Effector CD4-positive, alpha-beta T cell (primary cell): ENCODE measurements at places on chromosomes 6 and 20.

DNA sequence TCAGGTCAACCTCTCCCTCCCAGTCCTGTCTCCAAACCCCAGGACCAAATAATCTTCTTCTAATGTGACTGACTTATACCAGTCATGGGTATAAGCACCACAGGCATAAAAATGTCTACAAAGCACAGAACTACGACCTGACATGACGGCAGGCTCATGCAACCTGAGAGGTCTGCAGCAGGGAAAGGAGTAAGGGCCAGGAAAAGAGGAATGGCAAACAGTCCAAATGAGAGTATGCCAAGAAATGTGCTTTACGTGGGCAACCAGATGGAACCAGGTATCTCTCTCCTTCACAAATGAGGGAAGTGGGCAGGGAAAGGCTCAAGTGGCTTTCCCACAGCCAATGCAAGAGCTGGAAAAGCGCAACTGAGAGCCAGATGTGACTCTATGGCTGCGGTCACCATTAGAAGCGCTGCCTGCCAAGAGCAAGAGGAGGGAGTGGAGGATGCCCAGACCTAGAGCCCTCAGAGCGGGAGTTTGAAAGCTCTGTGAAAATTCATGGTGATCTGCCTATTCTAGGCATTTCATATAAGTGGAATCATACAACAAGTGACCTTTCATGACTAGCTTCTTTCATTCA, 6.0 kb downstream of the APMAP start:
- no peak for DNase-seq

- DNase-seq: no peak
Observed at GRCh38 chr20:33007376-33008335, at the start of gene BPIFB2. TSS of gene BPIFB2 (plus strand) at chr20:33007704. CDS start at chr20:33008575, 871 bp downstream.

GRCh38 chr6:579339-579738, 77.6 kb downstream of the HUS1B start:
- DNase-seq: no peak

GRCh38 chr20:44572551-44573500, 9.6 kb upstream of the PKIG start:
- no peak for DNase-seq

DNA sequence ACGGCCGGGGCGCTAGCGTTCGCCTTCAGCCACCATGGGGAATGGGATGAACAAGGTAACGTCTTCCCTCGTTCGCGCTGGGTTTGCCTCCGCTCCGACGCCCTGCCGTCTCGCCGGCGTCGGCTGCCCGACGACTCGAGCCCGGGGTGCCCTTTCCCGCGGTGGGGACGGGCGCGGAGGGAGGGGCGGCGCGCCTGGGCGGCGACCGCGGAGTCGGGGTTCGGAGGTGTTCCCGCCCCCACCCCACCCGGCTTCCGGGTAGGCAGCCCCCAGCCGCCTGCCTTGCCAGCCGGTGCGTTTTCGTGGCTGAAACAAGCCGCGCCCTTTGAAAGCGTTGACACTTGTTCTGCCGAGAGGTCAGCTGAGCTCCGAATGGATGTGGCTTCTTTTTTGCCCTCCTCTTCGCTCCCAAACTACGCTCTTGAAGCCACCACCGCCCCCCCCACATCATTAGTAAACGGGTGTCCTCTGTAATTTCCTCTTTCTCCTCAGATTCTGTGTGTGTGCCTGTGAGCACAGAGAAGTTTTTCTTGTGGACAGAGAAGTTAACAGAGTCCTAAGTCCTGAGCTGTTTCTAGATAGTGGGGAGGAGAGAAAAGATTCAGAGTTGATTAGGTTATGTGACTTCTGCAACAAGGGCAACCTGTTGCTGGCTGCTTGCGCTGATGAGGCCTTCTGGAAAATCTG, 362 bp downstream of the DUSP22 start:
- DNase-seq: peak; percentile 72

- no peak for DNase-seq
Observed at GRCh38 chr20:54668271-54669039, 193.1 kb downstream of the DOK5 start.

GRCh38 chr6:157094038-157094437, 229.3 kb downstream of the TMEM242 start:
- no peak for DNase-seq

DNA sequence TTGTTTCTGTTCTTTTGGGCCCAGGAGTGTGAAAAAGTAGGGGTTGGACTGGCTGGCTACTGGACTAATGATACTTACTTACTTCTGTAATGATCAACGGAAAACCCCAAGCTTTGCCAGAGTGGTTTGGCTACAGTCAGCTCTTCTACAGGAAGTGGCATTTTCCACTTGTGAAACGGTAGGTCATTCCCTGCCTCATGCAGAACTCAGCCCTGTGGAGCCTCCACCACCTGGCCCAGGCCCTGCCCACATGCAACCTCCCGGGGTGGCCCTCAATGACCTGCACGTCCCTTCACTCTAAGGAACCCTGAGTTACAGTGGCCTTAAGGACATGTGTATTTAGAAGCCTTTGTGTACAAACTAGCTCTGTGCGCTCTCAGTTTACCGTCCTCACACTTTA, 140.4 kb downstream of the DTNBP1 start:
- DNase-seq: no peak

GRCh38 chr6:144613859-144614258, 328.7 kb downstream of the UTRN start:
- DNase-seq: no peak

DNA sequence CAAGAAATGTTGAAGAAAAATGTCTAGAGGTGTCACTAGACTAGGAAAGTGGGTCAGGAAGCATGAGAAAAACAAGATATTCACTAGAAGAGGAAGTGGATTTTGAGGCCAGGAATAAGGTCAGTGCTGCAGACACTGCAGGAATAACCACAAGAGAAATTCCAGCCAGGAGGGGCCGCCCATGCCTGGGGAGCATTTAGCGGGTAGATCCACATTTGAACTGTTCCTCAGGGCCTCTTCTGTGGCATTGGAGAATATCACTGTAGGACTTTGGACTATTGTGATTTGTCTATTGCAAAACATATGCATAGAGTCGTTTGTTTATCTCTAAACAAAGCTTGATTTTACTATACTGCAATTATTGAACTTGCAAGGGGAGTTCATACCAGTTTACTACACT, 49.6 kb upstream of the CCDC28A start:
- DNase-seq: no peak

DNA sequence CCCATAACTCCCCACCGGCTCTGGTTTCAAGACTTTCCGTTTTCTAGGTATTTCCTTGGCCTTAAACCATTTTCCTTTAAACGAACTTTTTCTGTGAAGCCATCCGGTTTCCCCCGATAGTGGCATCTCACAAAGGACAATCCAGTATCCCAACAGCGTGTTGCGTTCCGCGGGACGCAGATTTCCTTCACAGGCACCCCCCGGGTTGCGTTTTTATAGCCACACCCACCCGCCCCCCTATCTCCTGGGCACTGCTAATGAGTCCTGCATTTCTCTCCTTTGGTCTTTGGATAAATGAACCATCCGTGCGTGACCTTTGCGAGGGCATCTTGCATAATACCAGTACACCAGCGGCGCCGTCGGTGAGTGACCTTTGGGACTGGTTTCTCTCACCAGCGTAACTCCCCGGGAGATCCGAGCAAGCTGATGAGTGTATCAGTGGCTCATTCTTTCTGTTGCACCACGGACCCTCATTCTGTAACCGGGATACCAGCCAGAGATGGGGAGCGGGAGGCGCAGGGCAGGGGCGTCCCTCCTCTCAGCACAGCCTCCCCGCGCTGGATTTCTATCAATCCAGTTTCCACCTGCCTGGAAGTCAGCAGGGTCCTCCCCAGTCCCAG, 586 bp upstream of the NQO2 start:
- peak; percentile 26 for DNase-seq

- no peak for DNase-seq
Observed at GRCh38 chr20:57065646-57066045, 200.8 kb downstream of the BMP7 start.

- DNase-seq: no peak
Observed at GRCh38 chr6:16633961-16634360, 127.3 kb downstream of the ATXN1 start.

DNA sequence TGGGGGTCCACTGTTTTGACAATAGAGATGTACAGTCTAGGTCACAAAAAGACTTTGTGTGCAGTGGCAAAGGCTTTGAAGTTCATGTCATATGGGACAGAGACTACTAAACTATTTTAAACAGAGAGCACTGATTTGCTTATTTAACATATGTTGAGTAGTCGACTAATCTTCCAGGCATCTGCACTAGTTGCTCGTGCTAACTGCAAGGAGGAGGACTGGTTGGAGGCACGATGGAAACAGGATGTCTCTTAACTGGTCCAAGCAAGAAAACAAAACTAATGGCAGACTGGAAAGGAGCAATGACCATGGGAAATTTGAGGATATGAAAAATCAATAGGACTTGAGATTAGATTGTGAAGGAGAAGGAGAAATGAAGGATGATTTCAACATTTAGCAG, 28.5 kb upstream of the ERVFRD-1 start:
- DNase-seq: no peak

GRCh38 chr6:68776354-68776753, 141.3 kb downstream of the ADGRB3 start:
- no peak for DNase-seq

DNA sequence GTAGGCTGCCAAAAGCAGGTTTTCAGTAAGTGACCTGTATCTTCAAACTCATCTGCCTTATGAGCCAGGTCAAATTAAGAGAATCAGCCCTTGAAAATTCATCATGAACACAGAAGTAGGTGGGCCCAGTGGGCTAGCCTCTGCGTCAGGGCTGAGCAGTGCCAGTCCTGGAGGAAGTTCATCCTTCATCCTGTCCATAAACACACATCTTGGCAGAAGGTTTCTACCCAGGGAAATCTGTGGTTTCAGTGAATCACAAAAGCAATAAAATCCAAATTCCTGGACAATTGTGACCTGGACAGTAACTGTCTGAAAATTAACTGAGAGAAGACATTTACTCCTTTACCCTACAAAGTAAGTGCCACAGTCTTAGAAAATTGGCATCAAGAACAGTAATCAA, 72.4 kb downstream of the ATG5 start:
- DNase-seq: no peak

- DNase-seq: no peak
Observed at GRCh38 chr6:105894556-105894955, 191.6 kb upstream of the PRDM1 start.

DNA sequence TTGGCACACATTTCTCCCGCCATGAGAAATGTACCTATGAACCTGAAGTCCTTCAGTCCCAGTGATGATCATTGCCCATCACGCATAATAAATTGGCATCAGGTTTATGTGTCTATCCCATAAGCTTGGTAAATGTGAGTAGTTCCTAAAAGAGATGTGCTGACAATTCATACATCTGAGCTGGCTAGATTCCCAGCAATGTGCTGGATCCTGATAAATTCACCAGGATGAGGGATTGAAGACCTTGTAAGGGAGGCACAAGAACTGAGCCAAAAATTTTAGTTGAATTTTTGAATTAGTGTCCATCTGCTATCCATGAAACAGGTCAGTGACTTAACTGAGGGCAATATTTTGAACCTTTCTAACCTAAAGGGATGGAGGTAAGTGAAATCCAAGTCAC, 267.9 kb upstream of the CITED2 start:
- DNase-seq: no peak

- DNase-seq: no peak
Observed at GRCh38 chr20:64030371-64031134, 5.4 kb upstream of the C20orf204 start.

DNA sequence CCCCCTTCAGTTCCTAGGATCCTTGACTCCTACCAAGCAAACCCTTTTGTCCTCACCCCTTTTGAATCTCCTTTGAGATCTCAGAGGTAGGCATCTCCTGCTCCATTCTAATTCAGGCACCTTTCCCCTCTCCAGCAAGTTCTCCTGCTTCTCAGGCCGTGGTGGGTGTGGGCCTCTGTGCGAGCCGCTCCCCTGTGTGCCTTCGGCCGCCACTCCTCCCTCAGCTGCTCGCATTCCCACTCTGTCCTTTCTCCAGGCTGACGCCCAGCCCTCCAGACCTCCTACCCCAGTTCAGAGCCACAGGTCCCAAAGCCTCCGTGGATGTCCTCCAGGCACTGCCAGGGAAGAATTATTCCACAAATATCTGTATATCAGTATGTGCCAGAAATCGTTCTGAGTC, 19.7 kb upstream of the RPS6KA2 start:
- no peak for DNase-seq

GRCh38 chr6:36334832-36335459, 1.7 kb downstream of the BNIP5 start:
- no peak for DNase-seq

- no peak for DNase-seq
Observed at GRCh38 chr6:160112628-160113299, 8.9 kb upstream of the SLC22A1 start.

- no peak for DNase-seq
Observed at GRCh38 chr6:157462956-157463742, 82.2 kb downstream of the ZDHHC14 start.

DNA sequence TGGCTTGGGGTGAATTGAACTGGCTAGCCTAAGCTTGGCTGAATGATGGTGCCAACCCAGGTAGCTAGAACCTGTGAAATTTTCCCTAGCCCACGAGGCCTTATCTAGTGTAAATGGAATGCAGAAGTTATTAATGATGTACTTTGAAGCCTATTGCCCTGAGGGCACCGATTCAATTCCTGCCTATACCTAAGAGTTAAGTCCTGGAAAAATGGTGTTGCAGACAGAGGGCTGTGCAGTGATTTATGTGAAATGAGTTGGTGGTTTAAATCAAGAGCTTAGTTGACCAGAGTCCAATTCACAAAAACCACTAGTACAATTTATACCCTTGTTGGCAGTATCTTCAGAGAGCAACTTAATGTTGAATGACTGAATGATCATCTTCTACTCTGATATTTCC, 373.8 kb upstream of the JAG1 start:
- DNase-seq: no peak

DNA sequence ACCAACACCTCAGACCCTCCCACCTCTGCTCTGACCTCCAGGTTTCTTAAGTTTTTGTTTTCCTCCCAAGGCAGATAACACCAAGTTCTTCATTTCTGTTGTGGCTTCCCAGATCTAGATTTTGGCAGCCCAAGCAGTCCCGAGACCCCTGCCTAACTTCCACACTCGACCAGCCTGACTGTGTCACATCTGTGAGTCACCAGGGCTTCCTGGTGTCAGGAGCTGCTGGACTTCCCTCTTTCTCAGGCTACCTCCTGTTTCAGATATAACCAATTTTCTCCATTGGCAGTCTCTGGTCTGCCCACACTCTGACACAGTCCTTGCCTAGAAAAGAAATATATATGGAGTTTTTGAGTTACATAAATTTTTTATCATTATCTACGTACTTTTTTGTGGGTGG, 46.1 kb upstream of the CCN6 start:
- DNase-seq: no peak

GRCh38 chr6:158499601-158500000, 60.3 kb upstream of the TMEM181 start:
- no peak for DNase-seq

DNA sequence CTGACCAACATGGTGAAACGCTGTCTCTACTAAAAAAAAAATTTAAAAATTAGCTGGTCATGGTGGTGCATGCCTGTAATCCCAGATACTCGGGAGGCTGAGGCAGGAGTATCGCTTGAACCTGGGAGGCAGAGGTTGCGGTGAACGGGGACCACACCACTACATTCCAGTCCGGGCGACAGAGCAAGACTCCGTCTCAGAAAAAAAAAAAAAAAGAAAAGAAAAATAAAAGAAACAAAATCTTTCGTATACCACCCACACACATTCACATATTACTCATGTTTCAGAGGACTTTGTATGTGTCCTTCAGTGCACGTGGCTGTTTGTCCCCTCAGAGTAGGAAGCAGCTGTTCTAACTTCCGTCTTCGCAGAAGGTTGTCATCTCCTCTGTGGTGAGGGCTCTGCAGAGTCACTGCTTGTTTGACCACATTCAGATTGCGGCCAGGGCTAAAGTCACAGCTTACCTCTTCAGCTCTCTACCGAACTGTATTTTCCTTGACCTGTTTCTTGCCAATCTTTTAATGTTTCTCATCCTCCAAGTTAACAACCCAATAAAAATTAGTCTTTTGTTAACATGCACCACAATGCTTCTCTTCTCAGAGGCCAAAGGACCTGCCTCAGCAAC, 36.6 kb upstream of the HIVEP1 start:
- no peak for DNase-seq
